Foreskin melanocyte (primary cell): ENCODE measurements at places on chromosomes 3 and 15.

DNA sequence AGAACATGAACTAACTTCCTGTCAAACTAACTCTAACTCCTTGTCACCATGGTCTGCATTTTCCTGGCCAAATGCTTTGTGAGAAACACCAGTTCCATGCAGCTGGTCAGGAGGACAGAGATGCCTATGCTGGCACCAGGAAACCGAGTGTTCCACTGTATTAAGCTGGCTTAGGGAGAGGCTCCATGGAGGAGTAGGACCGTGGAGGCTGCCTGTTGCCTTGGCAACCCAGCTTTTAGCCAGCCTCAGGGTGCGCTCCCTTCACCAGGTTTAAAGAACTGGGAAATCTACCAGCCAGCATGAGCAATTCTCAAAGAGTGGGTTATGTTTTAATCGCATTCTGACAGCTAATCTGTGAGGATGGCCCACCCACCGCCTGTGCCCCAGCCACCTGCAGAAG, 394.1 kb downstream of the OCA2 start:
- no peak for DNase-seq

DNA sequence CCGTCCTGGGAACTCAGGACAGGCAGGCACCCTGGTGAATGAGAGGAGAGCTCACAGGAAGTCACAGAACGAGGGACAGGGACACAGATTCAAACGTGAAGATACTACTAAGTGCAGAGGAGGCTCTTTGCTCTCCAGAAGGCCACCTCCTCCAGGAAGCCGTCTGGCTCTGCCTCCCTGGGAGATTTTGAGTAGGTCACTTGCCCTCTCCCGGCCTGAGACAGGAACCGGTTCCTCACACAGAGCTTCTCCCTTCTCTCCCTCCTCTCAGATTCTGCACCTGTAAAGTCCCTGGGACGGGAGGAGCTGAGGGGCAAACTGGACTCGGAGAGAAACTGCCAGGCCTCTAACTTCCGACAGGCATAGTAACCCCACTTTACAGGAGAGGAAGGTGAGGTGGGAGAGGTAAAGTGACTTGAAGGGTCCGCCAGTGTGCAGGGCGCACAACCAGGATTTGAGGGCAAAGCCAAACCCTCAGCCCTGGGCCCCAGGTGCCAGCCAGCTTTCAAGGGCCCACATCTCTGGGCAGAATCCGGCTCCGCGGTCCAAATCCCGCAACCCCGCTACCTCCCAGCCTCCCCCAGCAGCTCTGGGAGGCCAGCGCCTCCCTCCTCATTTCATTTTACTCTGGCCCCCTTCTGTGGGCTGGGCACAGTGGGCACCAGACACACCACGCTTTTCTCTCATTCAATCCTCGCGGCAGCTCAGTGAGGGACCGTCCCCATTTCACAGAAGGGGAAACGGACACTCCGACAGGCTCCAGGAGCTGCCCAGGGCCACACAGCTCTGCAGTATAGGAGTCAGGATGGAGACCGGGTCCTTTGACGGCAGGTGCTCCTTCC, 150.2 kb downstream of the SMAD6 start:
- DNase-seq: no peak

DNA sequence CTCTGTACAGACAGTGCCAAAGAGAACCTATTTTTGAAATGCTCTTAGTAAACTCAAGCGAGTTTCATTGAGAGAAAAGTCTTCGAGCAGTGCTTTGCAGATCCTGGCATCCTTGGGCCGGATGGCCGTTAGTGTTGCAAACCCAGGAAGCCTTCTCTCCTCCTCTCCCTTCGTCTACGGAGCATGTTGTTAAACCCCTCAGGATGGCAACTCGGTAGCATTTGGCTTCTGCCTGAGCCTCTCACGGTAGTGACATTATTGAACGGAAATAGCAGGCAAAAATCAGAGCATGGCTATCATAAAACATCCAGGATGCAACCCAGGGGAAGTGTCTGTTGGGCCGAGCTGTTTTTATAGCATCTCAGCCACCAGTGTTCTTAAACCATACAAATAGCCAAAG, 6.7 kb upstream of the SEC13 start:
- DNase-seq: no peak

DNA sequence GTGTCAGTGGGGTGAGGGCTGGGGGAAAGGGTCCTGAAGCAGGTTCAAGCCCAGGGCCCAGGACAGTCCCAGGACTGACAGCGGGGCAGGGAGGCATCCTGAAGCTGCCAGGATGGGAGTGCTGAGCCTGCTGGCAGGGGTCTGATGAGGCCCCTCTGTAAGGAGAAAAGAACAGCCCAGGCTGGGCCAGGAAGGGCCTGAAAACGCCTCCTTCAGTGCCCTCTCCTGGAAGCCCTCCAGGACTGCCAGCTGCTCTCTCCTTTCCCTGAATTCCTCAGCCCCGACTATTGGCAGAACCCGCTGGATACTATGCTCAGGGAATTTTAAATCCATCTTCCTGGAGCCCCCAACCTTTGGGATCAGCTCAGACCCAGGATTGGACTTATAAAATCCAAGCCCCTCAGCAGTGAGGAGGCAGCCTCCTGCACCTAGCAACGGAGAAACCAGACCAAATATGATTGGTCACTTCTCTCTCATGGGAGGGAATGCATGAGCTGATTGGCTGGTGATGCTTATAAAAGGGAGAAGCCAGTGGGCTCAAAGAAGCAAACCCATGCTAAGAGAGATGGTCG, 203.5 kb upstream of the LINGO1 start:
- no peak for DNase-seq

DNA sequence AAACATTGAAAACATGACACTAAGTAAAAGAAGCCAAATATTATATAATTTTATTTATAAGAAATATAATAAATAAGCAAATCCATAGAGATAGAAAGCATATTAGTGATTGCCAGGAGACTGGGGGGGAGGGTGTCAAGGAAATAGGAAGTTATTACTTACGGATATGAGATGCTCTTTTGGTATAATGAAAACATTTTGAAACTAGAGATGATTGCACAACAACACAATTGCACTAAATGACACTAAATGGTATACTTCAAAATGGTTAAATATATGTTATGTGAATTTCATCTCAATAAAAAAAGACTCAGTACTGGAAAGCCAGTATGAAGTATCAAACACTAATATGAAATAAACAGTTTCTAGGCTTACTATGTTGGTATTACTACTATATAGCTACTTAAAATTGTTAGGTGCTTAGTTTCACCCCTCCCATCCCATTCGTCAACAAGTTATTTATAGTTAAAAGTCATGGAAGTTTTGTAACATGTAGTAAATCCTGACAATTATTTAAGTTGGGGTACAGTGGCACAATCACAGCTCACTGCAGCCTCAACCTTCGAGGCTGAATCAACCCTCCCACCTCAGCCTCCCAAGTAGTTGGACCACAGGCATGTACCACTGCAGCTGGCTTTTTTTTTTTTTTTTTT, 43.7 kb downstream of the STAG1 start:
- no peak for DNase-seq

DNA sequence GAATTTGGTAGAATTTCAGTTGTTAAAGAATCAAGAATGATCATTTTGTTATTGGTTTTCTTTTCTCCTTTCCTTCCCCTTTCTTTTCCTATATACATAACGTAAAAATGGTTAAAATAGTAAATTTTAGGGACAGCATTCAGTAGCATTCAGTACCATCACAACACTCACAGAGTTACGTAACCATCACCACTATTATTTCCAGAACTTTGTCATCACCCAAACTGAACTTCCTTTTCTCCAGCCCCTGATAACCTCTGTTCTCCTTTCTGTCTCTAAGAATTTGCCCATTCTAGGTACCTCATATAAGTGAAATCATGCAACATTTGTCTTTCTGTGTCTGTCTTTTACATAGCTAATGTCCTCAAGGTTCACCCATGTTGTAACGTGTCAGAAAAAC, 165.3 kb downstream of the AKAP13 start:
- DNase-seq: no peak
